ENCODE measurements at places on chromosomes 2 and 18.

DNA sequence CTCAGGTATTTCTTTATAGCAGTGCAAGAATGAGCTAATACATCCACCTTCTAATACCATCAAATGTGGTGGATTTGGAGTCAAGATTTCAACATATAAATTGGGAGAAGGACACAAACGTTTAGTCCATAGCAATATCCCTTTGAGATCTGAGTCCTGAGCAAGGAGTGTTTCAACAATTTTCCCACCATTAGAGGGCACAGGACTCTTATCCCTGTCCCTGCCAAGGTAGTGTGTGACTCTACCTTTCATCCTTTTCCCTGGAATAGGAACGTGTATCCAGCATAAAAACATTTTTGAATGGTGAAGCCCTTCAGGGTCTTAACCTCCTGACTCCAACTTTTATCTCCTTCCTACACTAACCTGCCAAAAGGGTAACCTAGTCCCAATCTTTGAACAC lies 181.3 kb upstream of the SRD5A2 start:
- no peak for DNase-seq

DNA sequence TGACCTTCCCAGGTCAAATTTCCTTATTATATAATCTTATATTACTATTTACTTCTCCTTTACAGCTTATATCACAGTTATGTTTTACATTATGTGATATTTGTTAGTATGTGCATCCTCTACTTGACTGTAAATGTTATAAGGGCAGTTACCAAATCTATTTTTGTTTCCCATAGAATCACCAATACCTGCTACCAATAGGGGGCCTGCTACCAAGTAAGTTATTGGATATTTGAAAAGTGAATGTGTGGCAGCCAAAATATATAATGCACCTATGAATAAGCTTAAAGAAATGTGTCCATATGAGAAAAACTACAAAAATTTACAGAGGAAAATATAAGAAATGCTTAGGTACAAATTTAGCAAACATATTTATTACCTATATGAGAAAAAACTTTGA lies 23.9 kb upstream of the CTAGE1 start:
- no peak for DNase-seq

GRCh38 chr2:75994759-75995158 lies 284.0 kb upstream of the GCFC2 start:
- DNase-seq = no peak

GRCh38 chr18:28168725-28169124 lies 8.2 kb downstream of the CDH2 start:
- DNase-seq = no peak

DNA sequence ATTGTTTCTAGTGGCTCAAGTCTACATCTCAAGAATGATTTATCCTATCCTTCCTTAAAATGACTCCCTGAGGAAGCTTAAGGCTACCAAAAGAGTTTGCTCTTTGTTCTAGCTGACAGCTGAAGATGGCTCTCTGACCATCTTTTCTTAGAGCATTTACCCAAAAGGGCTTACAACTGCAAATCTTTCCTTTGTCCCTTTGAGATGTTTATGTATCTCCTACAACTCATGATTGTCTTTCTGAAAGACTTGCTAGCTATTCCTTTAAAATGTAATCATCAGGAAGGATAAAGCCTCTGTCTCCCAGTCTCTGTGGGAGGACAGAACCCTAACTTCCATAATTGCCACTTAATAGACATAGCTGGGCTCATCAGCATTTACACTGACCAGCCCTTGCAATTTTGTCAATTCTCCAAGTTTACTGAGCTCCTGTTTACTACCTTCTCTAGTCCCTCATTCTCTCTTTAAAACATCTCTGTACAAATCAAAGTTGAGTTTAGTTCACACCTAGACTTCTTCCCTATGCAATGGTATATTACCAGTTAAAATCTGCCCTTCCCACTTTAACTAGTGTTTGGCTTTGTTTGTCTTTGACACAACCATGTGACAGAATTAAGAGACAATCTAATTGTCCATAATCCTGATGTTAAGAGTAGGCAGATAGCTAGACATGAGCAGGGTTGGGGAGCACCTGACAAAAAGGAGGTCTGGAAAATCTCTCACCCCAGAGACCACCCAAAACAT lies 188.2 kb downstream of the PTH2R start:
- DNase-seq = no peak

DNA sequence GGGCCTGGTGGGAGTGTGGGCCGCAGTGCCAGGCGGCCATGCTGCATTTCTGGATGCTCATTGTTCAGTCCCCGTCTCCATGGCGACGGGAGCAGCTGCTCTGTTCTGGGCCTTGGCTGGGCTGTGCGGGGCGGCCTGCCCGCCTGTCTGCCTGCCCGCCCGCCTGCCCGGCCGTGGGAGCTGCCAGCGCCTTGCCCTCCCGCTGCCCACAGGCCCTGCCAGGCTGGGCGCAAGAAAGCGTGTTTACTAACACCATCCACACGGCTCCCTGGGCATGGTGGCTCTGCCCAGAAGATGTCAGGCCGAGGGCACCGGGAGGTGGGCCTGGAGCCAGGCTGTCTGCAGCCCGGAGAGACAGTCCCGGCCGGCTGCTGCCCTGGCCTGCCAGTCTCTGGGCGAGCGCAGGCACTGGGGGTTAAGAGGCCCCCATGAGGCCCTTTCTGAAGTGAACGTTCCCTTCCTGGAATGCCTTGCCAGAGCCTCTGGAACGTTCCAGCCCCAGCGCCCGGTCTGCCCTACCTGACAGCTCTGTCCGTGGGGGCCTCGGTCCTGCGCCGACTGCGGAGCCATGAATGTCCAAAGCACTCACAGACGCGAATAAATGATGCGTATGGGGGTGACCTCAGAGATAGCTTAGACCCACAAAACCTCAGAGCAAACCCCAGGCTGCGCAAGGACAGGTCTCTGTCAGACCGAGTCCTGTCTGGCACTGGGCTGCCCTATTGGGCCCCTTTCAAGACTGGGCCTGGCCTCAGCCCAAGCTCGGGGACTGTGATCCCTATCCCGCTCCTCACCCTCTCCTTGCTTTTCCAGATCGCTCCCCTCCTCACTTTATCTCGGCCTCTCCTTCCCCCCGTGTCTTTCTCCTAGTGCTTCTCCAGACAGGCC lies 44.3 kb downstream of the MYCN start:
- DNase-seq = no peak

DNA sequence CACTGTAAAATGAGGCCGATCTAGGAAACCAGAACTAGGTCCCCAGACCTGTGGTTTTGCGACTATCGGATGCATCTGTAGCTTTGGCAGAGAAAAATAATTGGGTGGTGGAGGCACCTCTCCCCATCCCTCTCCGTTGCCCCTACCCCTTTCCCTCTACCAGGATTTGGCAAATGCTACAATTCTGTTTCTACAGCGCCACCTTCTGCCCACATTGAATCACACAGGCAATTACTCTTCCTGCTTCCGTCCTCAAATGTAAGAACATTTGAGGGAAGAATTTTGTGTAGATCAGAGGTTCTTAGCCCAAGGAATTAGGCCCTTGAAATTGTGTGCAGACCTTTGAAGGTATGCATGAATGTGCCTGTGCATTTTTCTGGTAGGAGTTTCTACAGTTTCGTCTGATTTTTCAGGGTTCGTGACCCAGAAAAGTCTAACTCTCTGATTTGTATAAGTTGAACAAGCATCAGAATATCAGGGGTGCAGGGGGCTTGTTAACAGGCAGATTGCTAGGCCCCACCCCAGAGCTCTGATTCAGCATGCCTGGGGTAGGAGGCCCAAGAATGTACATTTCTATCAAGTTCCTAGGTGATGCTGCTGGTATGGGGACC lies 11.2 kb downstream of the ATP6V1B1 start:
- peak; percentile 30 for DNase-seq

DNA sequence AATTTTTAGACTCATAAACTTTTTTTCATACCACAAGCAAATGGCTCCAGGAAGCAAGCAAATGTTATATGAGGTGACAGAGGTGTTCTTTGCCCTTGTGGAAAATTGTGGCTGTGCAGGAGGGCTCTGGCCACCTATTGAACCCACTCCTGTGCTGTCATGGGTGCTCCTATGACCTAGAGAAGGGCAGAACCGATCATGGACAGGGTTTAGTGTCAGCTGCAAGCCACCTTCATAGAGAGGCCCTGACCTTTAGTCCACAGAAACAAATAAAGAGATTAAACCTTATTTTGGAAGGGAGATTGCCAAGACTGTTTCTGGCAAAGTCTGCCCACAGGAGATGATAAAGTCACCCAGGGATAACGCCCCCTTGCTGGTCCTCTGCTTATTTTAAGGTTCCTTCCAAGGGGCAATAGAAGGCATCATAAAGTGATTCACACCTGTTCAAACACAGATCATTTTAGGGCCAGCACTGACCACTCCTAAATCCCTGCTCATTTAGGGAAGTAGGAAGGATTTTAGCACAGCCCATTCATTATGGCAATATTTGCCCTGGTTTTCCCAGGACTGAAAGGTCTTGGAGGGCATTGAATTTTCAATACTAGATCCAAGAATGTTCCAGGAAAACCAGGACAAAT lies 26.1 kb upstream of the STAT4 start:
- no peak for DNase-seq

GRCh38 chr2:124323321-124323720 lies 298.2 kb downstream of the CNTNAP5 start:
- DNase-seq = no peak

DNA sequence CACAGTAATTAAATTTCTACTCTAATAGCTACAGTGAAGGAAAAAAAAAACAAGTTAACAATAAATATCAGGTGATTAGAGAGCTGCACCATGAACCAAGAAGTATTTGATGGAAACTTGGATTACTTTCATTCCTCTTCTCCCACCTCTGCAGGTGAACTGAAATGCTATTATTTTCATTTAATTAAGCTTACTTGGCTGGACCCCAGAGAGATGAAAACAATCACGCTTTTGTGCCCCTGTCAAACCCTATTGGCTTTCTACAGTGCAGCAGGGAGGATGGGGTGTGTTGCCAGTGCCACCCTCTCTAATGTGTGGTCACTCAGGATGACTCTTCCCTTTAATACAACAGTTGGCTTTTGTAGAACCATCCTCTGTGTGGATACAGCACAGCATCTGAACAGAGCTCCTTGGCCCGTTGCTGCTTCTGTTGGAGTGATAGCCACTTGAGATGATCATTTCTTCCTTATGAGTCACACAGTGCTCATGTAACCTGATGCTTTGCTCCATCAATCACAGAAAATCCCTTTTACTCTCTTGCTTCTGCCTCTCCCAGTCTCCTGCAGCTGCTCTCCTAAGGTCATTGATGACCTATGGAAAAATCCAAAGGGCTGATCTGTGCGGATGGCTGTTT lies 5.5 kb upstream of the ARL4C start:
- DNase-seq = no peak

DNA sequence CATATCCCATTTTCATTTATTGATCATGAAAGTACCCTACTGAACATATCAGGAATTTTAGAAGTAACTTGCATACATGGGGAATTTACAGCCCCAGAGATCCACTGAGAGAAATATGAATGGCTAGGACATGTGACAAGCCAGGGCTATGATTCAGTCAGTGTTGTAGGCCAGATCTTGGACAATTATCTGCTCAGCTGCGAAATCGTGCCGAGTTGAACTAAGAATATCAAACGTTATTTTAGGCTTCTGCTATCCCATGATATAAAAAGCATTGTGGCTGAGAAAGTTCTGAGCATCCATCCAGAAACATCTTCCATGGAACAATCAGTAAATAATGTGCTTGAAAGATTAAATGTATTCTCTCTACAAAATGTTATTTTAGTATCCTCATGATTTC lies 85.7 kb upstream of the UNC80 start:
- no peak for DNase-seq

GRCh38 chr2:101732199-101732598 lies 34.7 kb downstream of the MAP4K4 start:
- DNase-seq = no peak

DNA sequence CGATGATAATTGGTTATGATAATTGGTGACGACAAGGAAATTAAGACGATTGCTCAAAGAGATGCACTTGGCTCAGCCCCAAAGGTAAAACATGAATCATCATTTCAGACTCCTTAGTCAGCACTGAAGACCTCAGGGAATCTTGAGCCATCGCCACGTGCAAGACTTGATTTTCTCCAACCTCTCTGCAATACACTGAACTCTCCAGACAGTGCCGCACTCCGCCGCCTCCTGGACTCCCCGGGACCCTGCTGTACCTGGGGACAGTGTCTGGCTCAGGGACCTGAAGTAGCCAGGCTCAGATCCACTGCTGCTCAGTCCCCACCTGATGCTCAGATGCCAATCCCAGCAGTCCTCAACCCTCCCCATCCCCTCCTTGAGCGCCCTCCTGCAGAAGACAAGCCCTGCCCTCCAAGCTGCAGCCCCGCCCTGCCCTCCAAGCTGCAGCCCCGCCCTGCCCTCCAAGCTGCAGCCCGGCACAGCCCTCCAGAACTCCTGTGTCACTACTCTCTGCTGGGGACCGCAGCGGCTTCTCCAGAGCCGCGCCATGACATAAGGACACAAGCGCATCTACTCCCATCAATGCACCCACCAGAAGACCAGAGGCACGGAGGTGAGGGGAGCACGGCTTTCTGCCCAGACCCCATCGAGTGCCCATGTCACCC lies 1.1 kb downstream of the TMEM18 start:
- no peak for DNase-seq

DNA sequence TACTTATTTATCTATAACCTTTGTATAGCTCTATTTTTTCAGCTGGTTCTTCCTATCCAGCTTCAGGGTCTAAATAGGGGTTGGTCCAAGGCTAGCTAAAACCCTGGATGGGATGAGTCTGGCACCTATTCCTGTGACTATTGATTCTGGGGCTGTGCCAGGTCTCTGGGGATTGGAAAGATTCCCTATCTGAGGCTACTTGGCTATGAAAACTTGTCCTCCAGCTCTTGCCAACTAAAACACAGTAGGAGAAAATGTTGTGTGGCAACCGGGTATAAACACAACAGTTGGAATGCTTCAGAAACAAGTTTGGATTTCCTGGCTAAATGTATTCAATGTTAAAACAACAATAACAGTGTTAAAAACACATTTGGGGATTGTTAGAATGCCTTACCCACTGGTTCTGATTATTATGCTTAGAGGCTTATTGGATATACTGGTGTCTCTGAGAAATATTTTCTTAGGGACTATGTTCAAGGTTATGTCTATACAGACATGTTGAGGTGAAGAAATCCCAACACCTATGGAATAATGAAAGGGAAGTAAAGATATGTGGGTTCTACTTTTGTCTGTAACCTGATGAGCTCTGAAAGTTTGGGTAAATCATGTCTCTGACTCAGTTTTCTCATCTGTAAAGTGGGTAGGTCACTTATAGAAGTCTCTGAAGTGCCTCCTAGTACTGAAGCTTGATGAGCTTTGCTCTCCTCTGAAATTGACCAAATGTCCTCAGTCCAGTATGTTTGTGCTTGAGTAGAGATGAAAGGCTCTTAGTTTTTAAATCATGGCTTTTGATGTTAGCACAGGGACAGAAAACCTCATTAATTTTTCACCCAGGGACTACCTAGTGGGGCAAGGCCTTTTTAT lies 460.7 kb downstream of the MTX2 start:
- no peak for DNase-seq

- DNase-seq = no peak
Observed at GRCh38 chr18:13435586-13436333, 217.2 kb downstream of the LDLRAD4 start.
